ENCODE measurements at places on chromosomes 13 and 19. TPM values are rescaled to one million over a fixed set of nuclear protein-coding genes. Genes with fewer than 3 reads are reported as not detected.

ZNF100 gene
- 8.3 TPM for total RNA-seq

CCDC70 gene
- not detected for total RNA-seq

FAM216B gene
- total RNA-seq: not detected

ZNF714 gene
- 4.4 TPM for total RNA-seq

TYROBP gene
- not detected for total RNA-seq

PSG2 gene
- not detected for total RNA-seq

ZBTB32 gene
- not detected for total RNA-seq

ZSCAN4 gene
- not detected for total RNA-seq

SLC5A5 gene
- total RNA-seq: not detected

PRTN3 gene
- not detected for total RNA-seq

TSC22D1 gene
- 36.3 TPM for total RNA-seq

CYP2A7 gene
- total RNA-seq: not detected

LILRA6 gene
- total RNA-seq: not detected

KLK5 gene
- not detected for total RNA-seq

CYP4F2 gene
- not detected for total RNA-seq

RDH8 gene
- not detected for total RNA-seq

F2RL3 gene
- total RNA-seq: 7.0 TPM

ZNF415 gene
- total RNA-seq: 2.9 TPM

EMC10 gene
- total RNA-seq: 31.6 TPM

KASH5 gene
- total RNA-seq: not detected

ZNF625 gene
- 6.8 TPM for total RNA-seq

NOVA2 gene
- 4.7 TPM for total RNA-seq

KLK14 gene
- not detected for total RNA-seq

PLPP2 gene
- total RNA-seq: 89.1 TPM

UQCRFS1 gene
- 20.7 TPM for total RNA-seq

KLK3 gene
- total RNA-seq: not detected

All from bladder microvascular endothelial cell (primary cell).